ENCODE measurements at places on chromosomes 11 and 22. TPM values are rescaled to one million over a fixed set of nuclear protein-coding genes. Genes with fewer than 3 reads are reported as not detected.

GRCh38 chr11:46360878-46361277, 13.6 kb downstream of the DGKZ start:
- no peaks in the 10 kb centered on the region for H3K36me3 ChIP-seq
- H3K27me3 ChIP-seq = no peaks in the 10 kb centered on the region
- no peak for DNase-seq
- H3K4me1 ChIP-seq = peaks cover 77% of the 10 kb centered on the region

The IGLL1 gene
- not detected for total RNA-seq

GRCh38 chr22:42365942-42366695, 66.1 kb downstream of the NFAM1 start:
- peaks cover 10% of the 10 kb centered on the region for H3K4me1 ChIP-seq
- H3K27me3 ChIP-seq = peaks cover 24% of the 10 kb centered on the region
- no peak overlapping the region for H3K27ac ChIP-seq
- H3K36me3 ChIP-seq = no peaks in the 10 kb centered on the region
- H3K4me3 ChIP-seq = peak overlapping the region; percentile 4

The FAM83F gene
- 0.41 TPM for total RNA-seq

DNA sequence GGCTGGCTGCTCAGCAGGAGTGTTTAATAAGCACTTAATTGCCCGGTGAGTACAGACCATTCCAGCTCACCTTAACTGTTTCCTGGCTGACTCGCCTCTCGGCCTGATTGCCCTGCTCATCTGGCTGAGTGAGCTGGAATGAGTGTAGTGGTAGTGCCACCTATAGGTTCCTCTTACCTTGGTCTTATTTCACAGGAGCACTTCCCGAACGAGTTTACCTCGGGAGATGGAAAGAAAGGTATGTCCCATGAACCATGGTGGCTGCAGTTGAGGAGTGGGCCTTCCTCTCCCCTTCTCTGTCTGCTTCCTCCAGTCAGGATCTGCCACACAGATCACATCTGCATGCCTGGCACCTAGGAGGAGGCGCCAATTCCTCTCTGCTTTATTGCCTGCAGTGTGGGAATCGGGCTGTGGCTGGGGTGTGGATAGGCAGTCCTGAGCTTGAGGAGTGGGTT, 26.7 kb downstream of the UPB1 start:
- no peak overlapping the region for H3K27ac ChIP-seq
- peaks cover 2% of the 10 kb centered on the region for H3K27me3 ChIP-seq
- H3K4me1 ChIP-seq = peaks cover 10% of the 10 kb centered on the region
- no peak for DNase-seq
- H3K36me3 ChIP-seq = no peaks in the 10 kb centered on the region

DNA sequence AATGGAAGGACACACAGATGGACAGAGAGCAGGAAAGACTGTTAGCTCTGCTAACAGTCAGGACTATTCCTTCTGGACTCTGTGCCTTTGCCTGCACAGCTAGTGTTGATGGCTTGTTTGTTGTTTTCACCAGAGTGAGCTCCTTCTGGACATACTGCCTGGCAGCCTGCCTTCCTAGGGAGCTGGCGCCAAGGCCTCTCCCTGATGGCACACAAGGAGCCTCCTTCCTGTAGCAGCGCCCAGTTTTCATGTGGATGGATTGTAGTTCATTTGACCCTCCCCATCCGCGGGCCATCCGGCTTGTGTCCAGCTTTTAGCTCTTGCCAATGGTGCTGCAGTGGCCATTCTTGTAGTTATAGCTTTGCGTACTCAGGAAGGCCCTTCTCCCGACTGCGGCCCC, 16.6 kb upstream of the BCR start:
- no peak overlapping the region for H3K27ac ChIP-seq
- no peaks in the 10 kb centered on the region for H3K36me3 ChIP-seq
- no peak for DNase-seq
- no peaks in the 10 kb centered on the region for H3K4me1 ChIP-seq

- peaks cover 28% of the 10 kb centered on the region for H3K27me3 ChIP-seq
- H3K4me3 ChIP-seq = no peak overlapping the region
- no peaks in the 10 kb centered on the region for H3K4me1 ChIP-seq
- DNase-seq = no peak
- no peaks in the 10 kb centered on the region for H3K36me3 ChIP-seq
- no peak overlapping the region for H3K27ac ChIP-seq
These were observed 162.6 kb upstream of the E2F8 start for GRCh38 chr11:19403196-19403895.

The MOB2 gene
- total RNA-seq = 75.6 TPM

DNA sequence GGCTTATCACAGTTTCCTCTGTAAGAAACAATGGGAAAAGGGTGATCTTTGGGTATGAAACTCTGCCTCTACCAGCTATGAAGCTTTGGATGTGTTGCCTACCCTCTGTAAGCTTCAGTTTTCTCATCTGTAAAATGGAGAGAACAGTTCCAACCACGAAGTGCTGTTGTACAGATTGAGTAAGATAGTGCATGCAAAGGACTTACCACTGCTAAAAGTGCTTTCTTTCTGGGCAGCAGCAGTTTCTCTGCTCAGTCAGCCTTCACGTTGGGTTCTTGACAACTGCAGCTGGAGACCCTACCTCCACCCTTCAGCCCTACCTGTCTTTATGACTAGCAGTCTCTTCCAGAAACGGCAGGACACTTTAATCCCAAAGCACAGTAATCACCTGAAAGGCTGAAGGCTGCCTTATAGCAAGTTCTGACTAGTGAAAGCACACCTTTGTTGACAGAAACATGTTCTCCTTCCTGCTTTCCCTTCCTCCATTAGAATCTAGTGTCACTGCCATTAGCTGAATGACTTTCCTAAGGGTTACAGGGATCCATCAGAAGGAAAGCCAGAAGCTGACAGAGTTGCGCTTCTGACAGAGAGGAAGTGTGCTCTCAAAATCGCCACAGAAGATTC, 91.4 kb downstream of the RPL27A start:
- H3K36me3 ChIP-seq = no peaks in the 10 kb centered on the region
- no peak overlapping the region for H3K4me3 ChIP-seq
- no peak overlapping the region for H3K27ac ChIP-seq
- H3K4me1 ChIP-seq = no peaks in the 10 kb centered on the region

The HSD17B12 gene
- 23.3 TPM for total RNA-seq

The SLC1A2 gene
- not detected for total RNA-seq

DNA sequence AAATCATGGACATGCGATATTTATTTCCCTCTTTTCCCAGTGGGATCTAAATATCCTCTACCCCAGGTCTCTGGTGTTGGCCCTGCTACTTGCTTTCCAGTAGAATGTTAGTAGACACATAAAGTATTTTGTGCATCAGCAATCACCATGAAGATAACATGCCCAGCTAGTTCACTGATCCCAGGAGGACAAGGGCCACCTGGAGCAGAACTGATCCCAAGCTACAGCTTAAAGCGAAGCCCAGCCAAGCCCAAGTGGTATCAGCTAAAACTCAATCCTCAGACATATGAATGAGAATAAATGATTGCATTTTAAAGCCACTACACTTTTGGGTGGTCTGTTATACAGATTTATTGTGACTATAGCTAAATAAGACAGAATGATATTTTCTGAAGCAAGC, 516.2 kb downstream of the INSC start:
- H3K4me1 ChIP-seq = no peaks in the 10 kb centered on the region
- no peak overlapping the region for H3K4me3 ChIP-seq
- H3K27me3 ChIP-seq = peaks cover 13% of the 10 kb centered on the region
- H3K27ac ChIP-seq = no peak overlapping the region
- H3K36me3 ChIP-seq = no peaks in the 10 kb centered on the region

GRCh38 chr11:117861151-117862018, 15.1 kb downstream of the FXYD6 start:
- H3K27ac ChIP-seq = no peak overlapping the region
- peaks cover 8% of the 10 kb centered on the region for H3K27me3 ChIP-seq
- DNase-seq = no peak
- peaks cover 3% of the 10 kb centered on the region for H3K4me1 ChIP-seq
- no peaks in the 10 kb centered on the region for H3K36me3 ChIP-seq

The TMA7B gene
- 11.8 TPM for total RNA-seq

GRCh38 chr11:80239217-80239616, 798.4 kb upstream of the TENM4 start:
- no peak overlapping the region for H3K4me3 ChIP-seq
- H3K27ac ChIP-seq = no peak overlapping the region
- H3K27me3 ChIP-seq = no peaks in the 10 kb centered on the region
- peaks cover 9% of the 10 kb centered on the region for H3K36me3 ChIP-seq

DNA sequence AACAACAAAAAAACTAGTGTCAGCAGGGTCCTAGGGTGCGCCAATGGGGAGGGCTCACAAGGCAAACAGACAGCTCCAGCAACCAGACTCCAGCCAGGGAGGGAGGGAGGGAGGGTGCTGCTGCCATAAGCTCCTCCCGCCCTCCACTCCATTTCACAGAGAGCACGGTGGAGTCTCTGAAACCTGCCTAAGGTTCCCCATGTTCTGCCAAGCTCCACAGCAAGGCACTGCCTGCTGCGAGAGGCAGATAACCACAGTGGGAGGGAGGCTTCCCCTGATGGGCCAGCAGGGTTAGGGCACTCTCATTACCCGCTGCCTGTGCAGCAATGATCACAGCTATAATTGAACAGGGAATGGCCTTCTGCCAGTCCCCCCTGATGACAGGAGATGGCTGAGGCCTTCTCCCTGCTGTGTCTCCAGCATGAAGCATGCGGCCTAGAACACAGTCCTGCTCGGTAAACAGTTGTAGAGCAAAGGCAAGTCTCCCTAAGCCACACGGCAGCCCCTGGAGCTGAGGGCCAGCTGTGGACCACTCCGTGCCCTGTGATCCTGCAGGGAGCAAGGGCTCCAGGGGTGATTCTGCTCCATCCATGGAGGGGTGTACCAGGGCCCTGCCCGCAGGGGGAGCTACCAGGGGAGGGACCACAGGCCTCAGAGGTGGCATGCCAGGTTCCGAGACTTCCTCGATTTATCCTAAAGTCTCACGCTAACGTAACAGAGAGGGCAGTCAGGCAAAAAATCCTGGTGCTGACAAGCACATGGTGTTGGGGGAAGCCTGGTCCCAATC, 42.9 kb downstream of the PC start:
- DNase-seq = no peak
- no peaks in the 10 kb centered on the region for H3K27me3 ChIP-seq
- no peak overlapping the region for H3K4me3 ChIP-seq
- H3K27ac ChIP-seq = no peak overlapping the region

GRCh38 chr11:67996622-67997474, 7.0 kb downstream of the UNC93B1 start:
- H3K36me3 ChIP-seq = peaks cover 2% of the 10 kb centered on the region
- peaks cover 32% of the 10 kb centered on the region for H3K4me1 ChIP-seq
- H3K27ac ChIP-seq = peak overlapping the region; percentile 22
- peak; percentile 31 for DNase-seq

- H3K4me3 ChIP-seq = no peak overlapping the region
- no peaks in the 10 kb centered on the region for H3K36me3 ChIP-seq
- DNase-seq = no peak
- no peaks in the 10 kb centered on the region for H3K4me1 ChIP-seq
- no peak overlapping the region for H3K27ac ChIP-seq
- no peaks in the 10 kb centered on the region for H3K27me3 ChIP-seq
These were observed 94.4 kb upstream of the OR4B1 start for GRCh38 chr11:48122246-48122645.

- no peak overlapping the region for H3K27ac ChIP-seq
- peaks cover 14% of the 10 kb centered on the region for H3K4me1 ChIP-seq
- H3K27me3 ChIP-seq = no peaks in the 10 kb centered on the region
- DNase-seq = no peak
- no peaks in the 10 kb centered on the region for H3K36me3 ChIP-seq
These were observed 42.6 kb downstream of the DKK3 start for GRCh38 chr11:11965656-11966353.

GRCh38 chr11:111213256-111213655, 32.3 kb upstream of the POU2AF2 start:
- no peaks in the 10 kb centered on the region for H3K36me3 ChIP-seq
- H3K27me3 ChIP-seq = peaks cover 16% of the 10 kb centered on the region
- no peak for DNase-seq
- H3K27ac ChIP-seq = no peak overlapping the region
- no peaks in the 10 kb centered on the region for H3K4me1 ChIP-seq
- no peak overlapping the region for H3K4me3 ChIP-seq

The PANX3 gene
- not detected for total RNA-seq

The CARD10 gene
- total RNA-seq = 1.2 TPM

- H3K36me3 ChIP-seq = peaks cover 6% of the 10 kb centered on the region
- peak overlapping the region; percentile 62 for H3K4me3 ChIP-seq
- no peak for DNase-seq
- peaks cover 66% of the 10 kb centered on the region for H3K4me1 ChIP-seq
These were observed 101.0 kb downstream of the PTPRJ start for GRCh38 chr11:48081151-48082010.

- H3K27me3 ChIP-seq = peaks cover 20% of the 10 kb centered on the region
- DNase-seq = peak; percentile 51
- no peak overlapping the region for H3K4me3 ChIP-seq
- H3K4me1 ChIP-seq = peaks cover 8% of the 10 kb centered on the region
These were observed 51.5 kb upstream of the LRRC32 start for GRCh38 chr11:76721755-76722677.

The RBMXL2 gene
- total RNA-seq = not detected

- peak overlapping the region; percentile 91 for H3K27ac ChIP-seq
- peak overlapping the region; percentile 83 for H3K4me3 ChIP-seq
- no peaks in the 10 kb centered on the region for H3K36me3 ChIP-seq
- no peaks in the 10 kb centered on the region for H3K27me3 ChIP-seq
- H3K4me1 ChIP-seq = peaks cover 29% of the 10 kb centered on the region
These were observed 2.5 kb downstream of the CPT1A start for GRCh38 chr11:68839054-68839865.

The VPS26B gene
- 66.4 TPM for total RNA-seq

DNA sequence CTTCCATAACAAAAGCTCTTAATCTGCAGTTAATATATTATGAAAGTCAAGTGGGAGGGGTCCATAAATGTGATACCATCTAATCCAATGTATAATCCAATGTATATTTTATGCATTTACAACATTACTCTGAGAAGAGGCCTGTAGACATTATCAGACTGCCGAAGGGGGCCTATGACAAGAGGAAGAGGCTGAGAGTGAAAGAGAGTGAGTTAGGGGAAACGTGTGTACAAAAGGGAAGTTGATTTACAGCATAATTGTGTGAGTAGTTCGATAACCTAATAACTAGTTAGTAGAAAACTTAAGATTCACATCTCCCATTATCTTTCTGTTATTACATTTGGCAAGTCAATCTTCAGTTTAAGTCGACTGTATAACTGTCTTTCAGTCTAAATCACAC, 86.6 kb downstream of the DDX10 start:
- H3K27ac ChIP-seq = no peak overlapping the region
- no peaks in the 10 kb centered on the region for H3K27me3 ChIP-seq
- H3K4me3 ChIP-seq = no peak overlapping the region
- peaks cover 7% of the 10 kb centered on the region for H3K36me3 ChIP-seq
- peaks cover 26% of the 10 kb centered on the region for H3K4me1 ChIP-seq

GRCh38 chr22:38075105-38075825, 8.7 kb downstream of the SLC16A8 start:
- H3K36me3 ChIP-seq = peaks cover 16% of the 10 kb centered on the region
- H3K27me3 ChIP-seq = peaks cover 10% of the 10 kb centered on the region
- no peak overlapping the region for H3K27ac ChIP-seq

Measured in naive thymus-derived CD8-positive, alpha-beta T cell (primary cell).